ENCODE measurements at places on chromosomes 2 and 18.

- DNase-seq: no peak
Measured at GRCh38 chr2:222521099-222521498, 96.8 kb downstream of the SGPP2 start.

DNA sequence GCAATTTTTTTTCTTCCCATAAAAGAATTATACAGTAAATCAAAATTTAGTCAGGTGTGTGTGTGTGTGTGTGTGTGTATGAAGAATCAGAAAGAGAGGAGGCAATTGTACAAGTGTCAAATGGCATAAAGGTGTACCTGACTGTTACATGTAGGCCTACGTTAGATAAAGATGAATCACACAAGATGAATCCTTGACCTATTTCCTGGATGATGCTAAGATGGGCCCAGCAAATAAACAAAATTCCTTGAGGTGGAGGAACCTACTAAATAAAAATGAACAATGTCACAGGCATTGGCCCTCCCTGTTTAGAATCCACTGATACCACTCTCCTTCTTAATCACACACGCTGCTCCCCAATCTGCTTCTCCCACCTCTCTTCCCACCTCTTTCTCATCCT is 79.7 kb upstream of the LRATD1 start:
- no peak for DNase-seq

- DNase-seq: no peak
Measured at GRCh38 chr2:176847575-176847974, 365.0 kb upstream of the HNRNPA3 start.

DNA sequence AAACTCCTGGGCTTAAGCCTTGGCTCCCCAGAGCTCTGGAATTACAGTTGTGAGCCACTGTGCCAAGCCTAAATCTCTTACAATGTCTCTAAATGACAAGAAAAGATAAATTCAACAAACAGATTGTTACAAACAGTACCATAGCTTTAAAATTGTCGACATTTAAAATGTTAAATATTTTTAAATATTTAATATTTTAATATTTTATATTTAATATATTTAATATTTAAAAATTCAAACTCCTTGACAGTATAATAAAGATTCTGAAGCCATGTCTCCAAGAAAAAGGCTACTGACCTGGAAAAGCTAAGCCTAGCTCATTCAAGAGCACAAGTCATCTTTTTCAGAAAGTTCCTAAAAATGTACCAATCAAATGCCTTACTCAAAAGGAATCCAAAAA is 75.3 kb downstream of the INPP5D start:
- DNase-seq: no peak

DNA sequence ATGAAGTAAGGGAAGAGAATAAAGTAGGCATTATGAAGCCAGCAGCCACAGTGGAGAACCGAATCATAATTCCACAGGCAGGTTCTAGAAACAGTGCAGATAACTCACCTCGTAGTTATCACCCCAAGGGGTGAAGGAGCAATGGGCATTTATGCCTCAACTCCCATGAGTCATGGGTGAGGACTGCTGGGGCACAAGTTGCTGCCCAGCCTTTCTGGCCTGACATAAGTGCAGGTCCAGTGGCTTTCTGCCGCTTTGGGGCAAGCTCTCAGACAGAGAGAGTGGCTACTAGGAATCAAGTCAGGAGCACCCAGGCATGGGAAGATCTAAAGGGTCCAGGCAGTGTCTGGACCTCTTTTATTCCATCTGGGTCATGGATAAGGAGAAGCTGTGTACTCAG is 149.8 kb downstream of the SUCLG1 start:
- no peak for DNase-seq

DNA sequence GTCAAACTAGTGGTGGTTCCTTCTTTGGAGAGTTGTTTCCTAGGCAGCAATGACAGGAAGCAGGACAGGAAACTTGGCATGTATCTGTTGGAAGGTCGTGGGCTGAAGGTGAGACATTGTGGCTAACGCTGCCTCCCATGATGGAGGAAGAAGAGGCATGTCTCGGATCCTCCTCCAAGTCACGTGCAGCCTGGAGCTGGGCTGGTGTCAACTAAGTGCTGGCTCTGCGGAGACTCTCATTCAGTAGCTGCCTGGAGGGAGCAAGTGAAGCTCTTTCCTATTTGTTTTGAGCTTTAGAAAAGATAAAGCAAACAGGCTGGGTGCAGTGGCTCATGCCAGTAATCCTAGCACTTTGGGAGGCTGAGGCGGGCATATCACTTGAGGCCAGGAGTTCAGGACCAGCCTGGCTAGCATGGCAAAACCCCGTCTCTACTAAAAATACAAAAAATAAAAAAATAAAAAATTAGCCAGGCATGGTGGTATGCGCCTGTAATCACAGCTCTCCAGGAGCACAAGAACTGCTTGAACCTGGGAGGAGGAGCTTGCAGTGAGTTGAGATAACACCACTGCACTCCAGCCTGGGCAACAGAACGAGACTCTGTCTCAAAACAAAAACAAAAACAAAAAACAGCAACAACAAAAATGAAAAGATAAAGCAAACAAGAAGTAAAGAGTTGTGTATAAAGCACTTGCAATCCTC is 28.2 kb upstream of the INO80C start:
- DNase-seq: no peak

Measured in nucleus accumbens (tissue), 56 donors.